ENCODE measurements at places on chromosomes 7 and 10.

- DNase-seq, result no peak
Measured at GRCh38 chr7:158343526-158343925, 244.1 kb downstream of the PTPRN2 start.

GRCh38 chr10:71307469-71308085 lies 11.5 kb upstream of the SLC29A3 start:
- DNase-seq, result no peak

DNA sequence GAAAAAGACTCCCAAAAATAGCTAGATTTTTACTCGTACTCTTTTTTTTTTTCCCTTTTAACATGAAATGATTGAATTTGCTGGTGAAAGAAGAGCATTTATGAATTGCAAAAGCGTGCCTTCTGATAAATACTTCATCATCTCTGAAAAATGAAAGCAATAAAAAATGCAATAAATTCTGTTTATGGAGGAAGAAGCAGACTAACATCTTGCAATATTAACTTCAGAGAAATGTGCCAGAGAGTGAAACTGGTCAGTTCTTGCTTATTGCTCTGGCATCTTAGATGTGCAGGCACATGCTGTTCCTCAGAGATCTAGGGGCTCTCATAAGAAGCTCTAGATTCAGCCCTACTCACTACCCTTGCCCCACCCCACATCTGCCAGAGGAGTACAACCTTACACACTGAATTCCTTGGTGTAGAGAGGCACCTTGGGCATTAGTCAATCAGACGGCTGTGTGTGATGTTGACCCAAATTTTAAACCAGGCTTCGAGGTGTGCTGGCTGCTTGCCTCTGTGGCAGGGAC lies 891.1 kb upstream of the GHITM start:
- no peak for DNase-seq

DNA sequence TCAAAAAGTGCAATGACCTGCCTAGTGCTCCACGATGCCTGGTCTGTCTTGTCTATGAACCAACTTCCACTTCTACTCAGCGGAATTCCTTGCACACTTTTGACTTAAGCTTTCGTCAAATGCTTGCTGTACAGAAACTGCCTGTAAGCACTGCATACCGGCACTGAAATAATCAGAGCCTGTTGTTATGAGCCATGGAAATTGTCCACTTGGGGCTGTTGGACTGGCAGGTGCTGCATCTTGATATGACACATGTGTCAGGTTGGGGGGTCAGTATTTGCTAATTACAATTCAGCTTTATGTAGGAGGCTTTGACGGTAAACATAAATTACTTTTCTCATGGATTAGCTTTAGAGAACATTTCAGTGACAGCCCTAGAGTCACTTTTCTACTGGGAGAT lies 32.0 kb upstream of the KLF6 start:
- DNase-seq, result no peak

- DNase-seq, result no peak
Measured at GRCh38 chr10:95864906-95865813, 42.6 kb upstream of the CC2D2B start.

DNA sequence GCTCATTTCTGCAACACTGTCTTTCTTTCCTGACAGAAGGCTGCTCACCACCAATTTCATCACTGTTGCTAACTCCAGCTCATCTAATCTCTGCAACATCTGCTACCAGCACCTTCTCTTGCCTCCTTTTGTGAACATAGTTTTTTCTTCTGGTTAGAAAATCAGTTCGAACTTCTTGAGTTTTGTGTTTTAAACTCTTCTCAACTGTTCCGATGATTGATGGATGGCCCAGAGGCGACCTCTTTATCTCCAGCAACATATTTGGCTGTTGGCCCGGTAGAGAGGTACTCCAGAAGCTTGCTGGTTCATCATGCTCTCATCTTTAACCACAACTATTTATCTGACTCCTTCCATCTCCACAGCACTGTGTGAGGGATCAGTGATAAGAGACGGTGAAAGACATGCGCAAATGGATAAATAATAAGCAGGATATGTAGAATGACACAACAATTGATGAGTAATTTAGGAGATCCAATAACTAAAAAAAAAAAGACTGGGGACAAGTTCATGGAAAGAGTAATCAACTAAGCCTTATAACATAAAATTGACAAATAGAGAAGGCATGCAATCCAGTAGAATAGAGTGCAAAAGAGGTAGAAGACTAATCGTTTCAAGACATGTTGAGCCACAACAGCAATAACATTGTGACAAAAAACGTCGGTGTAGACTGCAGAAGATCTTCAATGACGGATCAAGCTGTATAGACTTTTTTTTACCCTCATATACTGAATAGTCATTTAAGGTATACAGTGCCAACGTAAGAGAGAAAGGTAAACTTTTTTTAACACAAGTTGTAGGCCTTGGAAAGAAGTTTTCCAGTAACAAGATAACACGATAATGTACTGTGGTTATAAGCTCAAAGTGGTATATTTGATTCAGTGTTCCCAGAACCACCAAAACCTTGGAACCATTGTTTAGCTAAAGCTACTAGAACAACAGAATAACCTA lies 152.2 kb downstream of the CRPPA start:
- DNase-seq, result no peak

DNA sequence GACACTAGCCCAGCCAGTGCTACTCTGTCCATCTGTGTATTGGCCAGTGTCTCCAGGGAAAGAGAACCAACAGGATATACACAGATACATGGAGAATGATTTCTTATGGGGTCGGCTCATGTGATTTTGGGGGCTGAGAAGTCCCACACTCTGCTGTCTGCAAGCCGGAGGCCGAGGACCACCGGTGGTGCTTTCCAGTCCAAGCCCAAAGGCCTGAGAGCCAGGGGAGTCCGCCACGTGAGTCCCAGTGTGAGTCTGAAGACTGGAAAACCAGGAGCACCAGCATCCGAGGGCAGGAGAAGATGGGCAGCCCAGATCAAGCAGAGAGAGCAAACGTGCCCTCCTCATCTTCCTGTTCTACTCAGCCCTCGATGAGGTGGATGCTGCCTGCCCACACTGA lies 71.5 kb downstream of the C10orf143 start:
- no peak for DNase-seq

- no peak for DNase-seq
Measured at GRCh38 chr7:33706186-33706585, 199.2 kb upstream of the BMPER start.

DNA sequence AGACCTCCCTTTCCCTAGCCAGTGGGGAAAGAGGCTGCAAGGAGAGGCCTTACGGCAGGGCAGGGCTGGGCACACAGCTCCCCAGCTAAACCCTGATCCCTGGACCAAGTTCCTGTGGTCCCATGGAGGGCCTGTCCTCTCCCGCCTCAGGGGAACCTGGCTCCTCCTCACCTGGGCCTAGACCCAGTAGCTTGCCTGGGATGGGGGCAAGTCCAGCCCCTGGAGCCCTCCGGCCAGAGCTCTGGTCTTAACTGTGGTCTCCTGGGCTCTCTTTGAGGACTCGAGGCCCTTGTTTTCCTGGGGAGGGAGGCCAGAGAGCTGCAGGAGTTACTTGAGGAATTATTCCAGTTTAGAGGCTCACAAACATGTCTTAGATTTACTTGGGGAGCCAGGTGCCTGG lies 1.5 kb downstream of the ZP3 start:
- no peak for DNase-seq

- DNase-seq, result peak; percentile 37
Measured at GRCh38 chr7:82050792-82051191, 280.9 kb upstream of the HGF start.

DNA sequence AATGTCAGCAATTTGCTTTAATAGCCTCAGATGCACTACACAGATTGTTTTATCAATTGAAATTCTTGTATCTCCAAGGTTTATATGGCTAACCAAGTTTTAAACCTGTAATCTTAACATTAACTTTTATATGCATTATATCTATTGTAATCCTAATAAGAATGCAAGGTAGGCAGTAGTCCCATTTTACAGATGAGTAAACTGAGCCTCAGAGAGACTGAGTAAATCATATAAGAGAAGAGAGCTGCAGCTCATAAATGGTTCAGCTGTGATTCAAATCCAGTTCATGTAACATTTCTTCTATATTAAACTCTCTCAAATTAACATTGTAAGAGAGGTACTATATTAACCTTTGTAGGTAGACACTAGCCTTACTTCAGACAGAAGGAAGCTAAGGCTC lies 44.0 kb downstream of the MALSU1 start:
- DNase-seq, result no peak

GRCh38 chr10:7362471-7362870 lies 48.4 kb downstream of the SFMBT2 start:
- no peak for DNase-seq

GRCh38 chr10:119340893-119341458 lies 133.6 kb downstream of the GRK5 start:
- no peak for DNase-seq

- no peak for DNase-seq
Measured at GRCh38 chr10:11563936-11564335, 47.5 kb downstream of the USP6NL start.

- no peak for DNase-seq
Measured at GRCh38 chr7:130266258-130266960, at the start of gene CPA2. Gene CPA2 (plus strand): TSS chr7:130266863. CDS start chr7:130266882, 19 bp downstream.

GRCh38 chr10:76396134-76396533 lies 964.7 kb downstream of the LRMDA start:
- DNase-seq, result no peak

DNA sequence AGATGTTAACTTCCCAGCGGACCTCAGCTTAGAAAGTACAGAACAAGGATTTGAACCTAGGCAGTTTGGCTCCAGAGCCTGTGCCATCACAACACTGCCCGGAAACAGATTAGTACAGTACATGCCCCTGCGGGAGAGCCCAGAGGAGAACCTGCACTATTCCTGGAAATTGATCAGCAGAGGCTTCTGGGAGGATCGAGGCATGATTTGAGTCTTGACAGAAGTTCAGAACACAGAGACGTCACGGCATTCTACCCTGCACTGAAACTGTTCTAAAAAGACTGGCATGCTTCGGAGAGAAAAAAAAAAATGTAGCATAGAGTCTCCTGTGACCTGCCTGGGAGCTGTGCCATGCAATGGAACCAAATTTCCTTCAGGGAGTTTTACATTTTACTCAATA lies 9.2 kb upstream of the IL6 start:
- DNase-seq, result no peak

GRCh38 chr10:101762736-101763135 lies 13.2 kb downstream of the FGF8 start:
- no peak for DNase-seq

DNA sequence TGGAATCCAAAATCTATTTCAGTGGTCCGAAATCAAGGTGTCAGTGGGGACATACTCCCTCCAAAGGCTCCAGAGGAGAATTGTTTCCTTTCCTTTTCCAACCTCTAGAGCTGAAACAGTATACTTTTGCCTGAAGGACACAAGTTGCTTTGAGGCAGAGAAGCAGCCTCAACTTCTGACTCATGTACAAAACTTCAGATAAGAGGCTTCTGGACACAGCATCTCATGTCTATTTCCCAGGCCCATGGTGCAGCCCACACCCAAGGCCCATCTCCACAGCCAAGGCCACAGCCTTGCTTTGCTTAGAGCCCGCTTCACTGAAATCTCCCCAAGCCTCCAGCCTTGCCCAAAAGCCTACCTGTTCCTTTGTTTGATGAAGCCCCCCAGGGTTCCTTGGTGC lies 68.9 kb downstream of the ZNF467 start:
- no peak for DNase-seq

- DNase-seq, result no peak
Measured at GRCh38 chr7:19011212-19011611, 106.2 kb downstream of the TWIST1 start.

GRCh38 chr10:129471447-129472175 lies 4.6 kb downstream of the MGMT start:
- DNase-seq, result no peak

- peak; percentile 81 for DNase-seq
Measured at GRCh38 chr10:24238519-24239247, 29.7 kb downstream of the KIAA1217 start.

DNA sequence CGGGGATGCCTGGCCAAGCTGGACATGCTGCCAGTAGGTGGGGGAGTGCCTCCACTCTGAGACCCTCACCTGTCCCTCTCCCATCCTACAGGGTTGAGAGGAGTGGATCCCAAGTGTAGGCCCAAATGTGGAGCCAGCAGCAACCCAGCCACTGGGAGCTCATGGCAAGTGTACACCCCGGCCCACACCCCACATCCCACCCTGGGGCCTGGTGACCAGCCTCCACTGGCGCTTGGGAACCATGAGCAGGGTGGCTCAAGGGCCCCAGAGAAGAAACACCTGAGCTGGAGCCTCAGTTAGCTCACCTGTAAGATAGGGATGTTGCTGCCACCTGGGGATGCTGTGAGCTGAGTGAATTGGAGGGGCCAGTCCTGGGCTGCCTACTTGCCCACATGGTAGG lies 10.4 kb upstream of the RET start:
- DNase-seq, result no peak

- DNase-seq, result no peak
Measured at GRCh38 chr10:11236234-11236633, 218.6 kb downstream of the CELF2 start.

GRCh38 chr10:62744136-62744535 lies 60.4 kb upstream of the ADO start:
- no peak for DNase-seq

GRCh38 chr10:21509341-21510240 lies 15.9 kb downstream of the SKIDA1 start:
- no peak for DNase-seq

DNA sequence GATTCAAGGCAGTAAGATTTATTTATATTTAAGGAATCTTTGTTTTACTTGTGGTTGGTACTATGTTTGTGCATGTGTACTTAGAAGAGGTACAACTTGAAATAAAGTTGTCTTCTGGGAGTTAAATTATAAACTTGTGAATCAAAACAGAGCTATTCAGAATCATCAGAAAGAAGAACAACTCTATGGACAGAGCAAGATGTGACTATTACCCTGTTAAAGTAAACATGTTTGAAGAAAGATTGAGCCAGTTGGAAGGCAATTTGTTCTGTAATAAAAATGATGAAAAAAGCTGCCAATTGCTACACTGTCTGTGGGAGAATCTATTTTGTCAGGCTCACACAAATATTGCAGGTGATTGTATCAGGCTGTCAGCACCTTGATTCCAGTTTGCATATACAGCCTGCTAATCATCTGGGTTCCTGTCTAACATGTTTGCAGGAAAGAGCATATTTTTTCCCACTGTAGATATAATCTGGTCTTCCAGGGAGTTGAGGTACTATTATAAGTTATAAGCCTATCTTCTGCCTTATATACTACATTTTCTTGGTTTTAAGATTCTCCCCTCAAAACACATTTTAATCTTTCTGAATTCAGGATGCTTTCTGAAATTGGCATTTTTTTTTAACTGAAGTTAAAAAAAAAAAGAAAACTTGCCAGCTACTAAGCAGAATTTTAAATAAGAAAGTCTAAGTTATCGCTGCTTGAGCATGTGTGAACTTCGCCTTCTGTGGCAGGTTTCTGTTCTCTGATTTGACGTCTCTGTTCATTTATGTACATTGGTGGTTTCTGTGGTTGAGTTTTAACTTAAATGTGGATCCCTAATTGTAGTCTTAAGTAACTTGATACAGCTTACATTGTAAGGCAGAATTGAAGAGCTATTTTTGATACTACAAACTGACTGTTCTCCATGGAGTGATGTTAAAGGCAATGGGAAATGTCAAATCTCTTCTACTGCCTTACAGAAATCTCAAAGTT lies 46.0 kb downstream of the ZNRF2 start:
- DNase-seq, result no peak
